ENCODE measurements at places on chromosomes 3 and 15.
A peak's percentile ranks its signal among the peaks of the same experiment; 100 is the strongest.

DNA sequence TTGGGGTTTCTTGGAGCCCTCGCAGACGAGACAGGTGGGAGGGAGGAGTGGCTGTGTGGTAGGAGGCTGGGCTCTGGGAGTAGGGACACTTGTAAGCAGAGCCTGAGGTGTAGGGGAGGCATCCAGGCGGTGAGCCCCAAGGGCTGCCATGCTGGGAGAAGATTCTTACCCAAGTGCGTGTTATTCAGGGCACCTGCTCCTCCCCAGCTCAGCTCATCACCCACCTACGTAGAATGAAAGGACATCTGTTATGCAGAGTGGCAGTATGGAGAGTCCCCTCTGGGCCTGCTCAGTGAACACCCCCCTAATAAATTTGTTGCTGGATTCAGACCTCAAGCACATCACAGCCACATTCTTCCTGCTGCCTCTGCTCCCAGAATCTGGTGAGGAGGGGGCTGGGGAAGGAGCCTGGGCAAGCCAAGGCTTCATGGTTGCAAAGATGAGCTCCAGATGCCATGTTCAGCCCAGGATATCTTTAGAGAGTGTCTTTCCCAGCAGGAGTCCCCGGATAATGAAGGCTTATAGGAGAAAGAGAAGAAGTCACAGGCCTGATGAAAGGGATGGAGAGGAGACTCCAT lies 261.8 kb downstream of the EPHB1 start:
- DNase-seq = no peak

DNA sequence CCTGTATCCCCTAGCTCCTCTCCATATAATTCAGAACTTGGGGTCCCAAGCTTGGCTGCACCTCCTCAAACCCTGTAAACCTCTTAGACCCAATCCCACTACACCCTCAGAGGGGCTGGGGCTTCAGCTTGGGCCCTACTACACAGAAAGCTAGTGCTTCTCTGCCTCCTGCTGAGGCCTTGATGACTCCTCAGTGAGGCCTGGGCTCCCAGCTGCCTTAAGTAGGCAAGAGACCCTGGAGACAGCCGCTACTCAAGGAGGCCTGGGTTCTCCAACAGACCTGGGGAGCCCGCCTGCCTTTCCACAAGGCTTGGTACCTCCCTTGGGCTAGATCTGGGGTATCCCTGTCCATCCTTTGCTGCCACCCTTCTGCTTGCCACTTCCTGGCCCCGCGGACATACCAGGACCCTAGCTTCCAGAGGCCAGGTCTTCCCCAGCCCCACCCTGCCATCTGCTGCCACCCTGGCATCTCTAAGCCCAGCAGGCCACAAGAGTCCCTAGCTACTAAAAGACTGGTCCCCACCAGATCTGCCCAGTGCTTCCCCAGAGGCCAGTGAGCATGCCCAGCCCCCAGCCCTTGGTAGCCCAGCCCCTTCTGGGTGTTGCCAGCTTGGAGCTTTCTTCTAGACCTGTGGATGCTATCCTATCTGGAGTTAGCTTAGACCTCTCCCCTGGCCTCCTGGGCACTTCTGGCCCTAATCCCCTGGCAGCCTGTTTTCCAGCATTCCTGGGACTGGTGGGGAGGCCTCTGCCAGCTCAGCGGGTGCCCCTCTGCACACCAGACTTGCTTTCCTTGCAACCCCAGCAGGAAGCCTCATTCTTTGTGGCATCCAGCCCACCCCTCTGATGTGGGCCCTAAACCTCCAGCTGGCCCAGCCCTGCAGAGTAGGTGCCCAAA lies 13.7 kb downstream of the C15orf39 start:
- DNase-seq = peak; percentile 61

GRCh38 chr3:135851201-135852081 lies 114.1 kb upstream of the PPP2R3A start:
- no peak for DNase-seq

DNA sequence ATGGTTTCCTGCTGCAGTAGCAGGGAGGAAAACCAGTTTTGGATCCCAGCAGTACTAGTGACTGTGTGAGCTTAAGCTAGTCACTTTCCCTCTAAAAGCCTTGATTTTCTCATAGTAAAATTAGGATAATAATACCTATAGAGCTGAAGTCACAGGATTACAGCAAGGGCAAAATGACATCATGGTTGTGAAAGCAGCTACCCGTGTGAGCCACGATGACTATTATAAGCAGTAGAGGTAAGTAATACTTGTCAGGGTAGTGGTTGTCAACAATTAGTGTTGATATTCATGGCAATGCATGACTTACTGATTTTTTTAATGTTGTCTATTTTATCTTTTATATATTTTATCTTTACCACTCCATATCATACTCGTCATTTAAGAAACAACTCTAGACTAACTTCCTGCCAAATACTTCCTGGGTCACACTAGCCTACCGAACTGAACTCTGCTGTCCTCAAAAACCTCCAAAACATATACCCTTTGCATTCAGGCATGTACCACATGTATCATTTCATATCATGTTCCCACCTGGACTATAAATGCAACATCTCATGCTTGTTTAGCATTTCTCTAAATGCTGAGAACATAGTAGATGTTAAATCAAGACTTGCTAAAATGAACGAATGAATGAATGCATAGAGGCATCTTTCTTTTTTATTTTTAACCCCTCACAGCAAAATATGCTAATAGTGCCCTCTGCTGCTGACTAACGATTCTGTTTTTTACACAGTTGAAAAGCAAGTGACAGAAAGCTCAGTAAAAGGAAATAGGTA lies 172.6 kb downstream of the P3H2 start:
- DNase-seq = peak; percentile 24

GRCh38 chr3:85360742-85361387 lies 402.1 kb downstream of the CADM2 start:
- DNase-seq = peak; percentile 57

- no peak for DNase-seq
These were observed 29.0 kb downstream of the ABHD6 start for GRCh38 chr3:58266577-58266976.

DNA sequence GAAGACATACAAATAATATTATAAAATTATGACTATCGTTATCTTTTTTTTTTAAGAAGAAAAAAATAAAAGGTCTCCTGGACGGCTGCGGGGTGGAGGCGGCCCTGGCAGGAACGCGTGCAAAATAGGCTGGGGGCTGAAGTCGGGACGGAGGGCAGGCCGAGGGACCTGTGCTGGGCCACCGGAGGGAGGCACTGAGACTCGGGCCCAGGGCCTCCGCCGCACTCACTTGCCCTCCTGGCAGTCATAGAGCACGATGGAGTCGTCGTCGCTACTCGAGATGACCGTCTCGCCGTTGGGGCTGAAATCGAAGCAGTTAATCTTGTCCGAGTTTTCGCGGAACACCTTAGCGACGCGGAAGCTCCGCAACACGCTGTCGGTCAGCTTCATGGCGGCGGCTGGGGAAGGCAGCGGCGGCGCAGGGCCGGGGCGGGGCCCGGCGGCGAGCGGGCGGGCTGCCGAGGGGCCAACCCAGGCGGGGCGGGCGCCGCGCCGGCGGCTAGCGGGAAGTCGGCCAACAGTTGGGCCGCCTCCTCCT lies 408 bp downstream of the WDR82 start:
- peak; percentile 68 for DNase-seq

GRCh38 chr3:59709702-59710553 lies 660.1 kb upstream of the CFAP20DC start:
- DNase-seq = peak; percentile 9

GRCh38 chr3:66582721-66583423 lies 82.0 kb upstream of the LRIG1 start:
- DNase-seq = peak; percentile 56
